ENCODE measurements at places on chromosomes 1 and 21.

DNA sequence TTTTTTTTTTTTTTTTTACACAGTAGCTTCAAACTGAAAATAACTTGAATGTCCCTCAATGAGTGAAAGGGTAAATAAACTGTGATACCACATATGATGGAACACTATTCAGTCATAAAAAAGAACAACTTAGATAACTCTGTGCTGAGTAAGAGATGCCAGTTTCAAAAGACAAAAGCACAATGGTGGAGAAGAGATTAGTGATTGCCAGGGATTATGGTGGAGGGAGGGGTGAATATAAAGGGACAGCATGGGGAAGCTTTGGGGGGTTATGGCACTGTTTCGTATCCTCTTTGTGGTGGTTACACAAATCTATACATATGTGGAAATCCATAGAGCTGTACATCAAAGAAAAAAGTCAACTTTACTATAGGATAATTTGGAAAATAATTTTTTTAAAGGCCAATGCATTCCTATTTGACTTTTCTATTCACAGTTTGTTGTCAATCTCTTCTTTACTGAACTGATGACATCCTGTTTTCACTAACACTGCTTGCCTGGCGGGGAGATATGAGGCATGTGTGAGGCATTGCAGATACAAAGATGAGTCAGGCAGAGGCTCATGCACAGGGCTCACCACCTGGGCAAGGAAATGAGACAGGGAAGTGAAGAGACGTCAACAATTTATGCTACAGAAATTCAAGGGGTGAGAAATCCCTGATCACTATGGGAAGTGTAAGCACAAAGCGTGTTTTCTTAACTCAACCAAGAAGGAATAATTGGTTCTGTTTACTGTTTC is 302.7 kb downstream of the DUSP10 start:
- DNase-seq = no peak

DNA sequence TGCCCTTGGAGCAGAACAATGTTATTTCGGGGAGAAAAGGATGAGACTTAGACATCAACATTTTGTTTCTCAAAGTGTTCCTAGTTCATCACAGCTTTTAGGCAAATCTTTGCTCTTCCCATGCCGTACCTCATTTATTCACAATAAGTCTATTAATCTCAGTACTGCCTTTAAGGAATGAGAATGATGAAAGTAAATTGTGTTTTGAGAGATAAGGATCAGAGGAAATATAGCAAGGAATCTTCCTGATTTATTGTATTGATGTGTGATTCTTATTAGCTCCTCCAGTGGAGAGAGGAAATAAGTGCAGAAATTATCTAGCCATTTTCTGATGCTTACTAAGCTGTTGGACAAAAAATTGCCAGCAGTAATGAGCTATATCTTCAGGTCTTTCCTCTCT is 2.0 kb downstream of the POLR3C start:
- DNase-seq = no peak

- no peak for DNase-seq
Observed at GRCh38 chr1:215731699-215732098, 164.6 kb downstream of the KCTD3 start.

- no peak for DNase-seq
Observed at GRCh38 chr1:34829250-34829649, 30.3 kb downstream of the SMIM12 start.

GRCh38 chr1:102529446-102529845 is 532.7 kb upstream of the OLFM3 start:
- no peak for DNase-seq

DNA sequence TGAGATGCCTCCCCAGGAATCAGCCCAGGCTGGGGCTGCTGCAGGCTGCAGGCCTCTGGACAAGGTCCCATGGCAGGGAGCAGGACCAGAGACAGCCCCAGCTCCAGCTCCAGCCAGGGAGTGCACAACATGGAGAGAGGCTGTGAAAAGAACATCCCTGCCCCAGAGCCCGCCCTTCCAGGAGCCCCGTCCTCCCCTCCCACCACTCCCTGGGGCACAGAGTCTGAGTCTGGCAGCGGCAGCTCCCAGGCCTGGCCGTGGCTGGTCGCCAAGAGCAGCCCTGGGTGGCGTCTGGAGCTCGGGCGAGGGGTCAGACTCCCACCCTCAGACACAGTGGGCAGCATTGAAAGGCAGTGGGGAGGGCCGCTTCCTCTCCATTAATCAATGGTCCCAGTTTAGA is 37.8 kb downstream of the MEGF6 start:
- DNase-seq = no peak

GRCh38 chr1:109902204-109902985 is 8.3 kb upstream of the CSF1 start:
- DNase-seq = no peak

DNA sequence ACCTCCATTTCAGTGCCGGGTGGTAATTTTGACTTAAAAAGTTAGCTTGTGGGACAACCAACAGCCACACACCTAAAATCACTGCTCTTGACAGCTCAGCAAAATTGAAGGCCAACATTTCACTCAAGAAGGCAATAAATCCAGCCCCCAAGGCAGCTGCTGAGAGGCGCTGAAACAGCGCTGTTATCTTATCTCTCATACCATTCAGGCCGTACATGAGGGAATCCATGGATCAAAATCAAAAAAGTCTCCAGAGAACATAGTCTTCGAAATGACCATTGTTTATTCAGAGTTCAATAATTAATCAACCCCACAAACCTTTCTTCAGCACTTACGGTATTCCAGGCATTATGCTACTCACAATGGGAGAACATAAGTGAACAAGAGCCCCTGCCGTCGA is 38.5 kb downstream of the ZBTB18 start:
- DNase-seq = no peak

DNA sequence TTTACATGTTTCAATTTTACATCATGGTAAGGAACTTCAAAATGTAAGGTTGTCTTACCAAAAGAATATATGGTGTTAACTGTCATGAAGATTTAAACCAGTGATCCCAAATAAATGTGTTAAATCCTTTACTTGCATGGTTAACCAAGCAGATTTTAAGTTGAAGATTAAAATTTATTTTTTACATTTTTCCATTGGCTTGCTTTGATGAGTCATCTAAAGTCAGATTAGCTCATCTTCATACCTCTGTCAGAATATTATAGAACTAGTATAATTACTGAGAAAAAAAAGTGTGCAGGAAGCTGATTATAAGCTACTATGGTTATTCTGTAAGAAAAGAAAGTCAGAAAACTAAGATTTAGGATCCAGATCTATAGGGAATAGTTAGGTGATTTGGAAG is 95.3 kb upstream of the DPH5 start:
- no peak for DNase-seq

DNA sequence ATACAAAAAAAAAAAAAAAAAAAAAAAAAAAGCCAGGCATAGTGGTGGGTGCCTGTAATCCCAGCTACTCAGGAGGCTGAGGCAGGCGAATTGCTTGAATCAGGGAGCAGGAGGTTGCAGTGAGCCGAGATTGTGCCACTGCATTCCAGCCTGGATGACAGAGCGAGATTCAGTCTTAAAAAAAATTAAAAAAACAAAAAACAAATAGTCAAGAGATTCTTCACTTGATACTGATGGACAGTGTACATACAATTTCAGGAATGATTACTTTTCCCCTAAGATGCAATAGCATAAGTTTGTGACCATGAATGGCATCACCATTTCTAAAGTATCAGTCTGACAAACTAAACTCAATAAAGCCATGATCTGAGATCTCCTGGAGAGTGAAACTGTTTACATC is 60.8 kb upstream of the IVNS1ABP start:
- DNase-seq = no peak

DNA sequence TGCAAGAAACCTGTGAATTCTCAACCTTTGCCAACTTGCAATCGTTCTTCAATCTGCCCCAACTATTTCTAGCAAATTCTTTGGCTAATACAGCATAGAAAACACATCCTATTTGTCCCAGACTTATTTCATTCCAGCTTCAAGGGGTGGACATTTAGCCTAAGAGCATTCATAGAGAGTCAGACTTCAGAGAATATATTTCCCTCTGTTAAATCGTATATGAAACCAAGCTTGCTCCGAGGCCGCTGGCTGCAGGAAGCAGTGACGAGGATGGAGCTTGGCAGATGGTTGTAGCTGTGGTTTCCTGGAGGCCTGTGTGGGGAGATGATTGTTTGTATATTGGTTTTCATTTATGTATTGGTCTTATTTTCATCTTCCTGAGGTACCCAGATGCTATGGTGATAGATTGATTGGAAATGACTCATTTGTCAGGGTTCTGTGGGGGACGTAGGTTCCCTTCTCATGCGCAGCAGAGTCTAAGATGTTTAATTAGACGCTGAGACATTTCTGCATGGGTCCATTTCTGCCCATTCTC is 26.1 kb downstream of the MAN1C1 start:
- DNase-seq = peak; percentile 38

DNA sequence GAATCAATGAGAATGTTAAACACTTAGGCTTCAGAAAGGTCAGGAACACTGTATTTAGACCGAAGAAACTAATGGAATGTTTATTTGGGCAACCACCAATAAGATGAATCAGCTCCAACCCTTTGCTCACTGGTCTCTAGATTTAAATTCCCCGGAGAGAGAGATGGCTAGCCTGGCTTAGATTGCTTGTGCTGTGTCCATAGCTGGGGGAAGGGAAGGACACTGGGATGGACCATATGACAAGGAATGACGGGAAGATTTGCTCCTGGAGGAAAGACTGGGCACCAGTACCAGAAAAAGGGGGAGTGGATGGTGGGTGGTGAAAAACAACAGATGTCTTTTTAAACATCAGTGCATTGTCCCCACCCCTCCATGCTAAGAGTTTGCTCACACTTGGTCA is 426.6 kb downstream of the DUSP10 start:
- no peak for DNase-seq

DNA sequence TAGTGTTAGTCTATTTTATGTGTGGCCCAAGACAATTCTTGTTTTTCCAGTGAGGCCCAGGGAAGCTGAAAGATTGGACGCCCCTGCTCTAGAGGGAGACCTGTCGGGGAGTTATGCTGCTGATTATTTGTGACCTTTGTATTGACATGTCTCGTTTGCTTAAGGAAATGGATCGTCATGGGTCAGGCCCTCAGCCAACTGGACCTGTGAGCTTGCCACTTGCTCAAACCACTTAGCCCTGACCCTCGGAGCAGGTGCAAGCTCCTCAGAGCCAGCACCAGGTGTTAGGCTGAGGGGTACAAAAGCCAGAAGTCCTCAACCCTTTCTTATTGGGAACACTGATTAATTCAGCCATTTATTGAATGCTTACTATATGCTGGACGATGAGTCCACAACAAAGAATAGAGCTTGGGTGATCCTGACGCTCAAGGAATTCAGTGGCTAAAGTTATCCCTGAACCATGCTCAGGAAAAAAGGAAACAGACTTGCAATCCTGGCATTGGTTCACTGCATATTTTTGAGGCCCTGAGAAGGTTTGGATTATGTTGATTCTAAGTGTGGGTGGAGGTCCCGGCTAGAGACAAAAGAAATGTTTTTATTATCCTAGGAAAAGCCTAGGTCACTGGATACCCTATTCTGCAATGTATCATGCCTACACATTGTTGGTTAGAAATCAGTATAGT is 19.0 kb downstream of the TGFB2 start:
- DNase-seq = no peak

DNA sequence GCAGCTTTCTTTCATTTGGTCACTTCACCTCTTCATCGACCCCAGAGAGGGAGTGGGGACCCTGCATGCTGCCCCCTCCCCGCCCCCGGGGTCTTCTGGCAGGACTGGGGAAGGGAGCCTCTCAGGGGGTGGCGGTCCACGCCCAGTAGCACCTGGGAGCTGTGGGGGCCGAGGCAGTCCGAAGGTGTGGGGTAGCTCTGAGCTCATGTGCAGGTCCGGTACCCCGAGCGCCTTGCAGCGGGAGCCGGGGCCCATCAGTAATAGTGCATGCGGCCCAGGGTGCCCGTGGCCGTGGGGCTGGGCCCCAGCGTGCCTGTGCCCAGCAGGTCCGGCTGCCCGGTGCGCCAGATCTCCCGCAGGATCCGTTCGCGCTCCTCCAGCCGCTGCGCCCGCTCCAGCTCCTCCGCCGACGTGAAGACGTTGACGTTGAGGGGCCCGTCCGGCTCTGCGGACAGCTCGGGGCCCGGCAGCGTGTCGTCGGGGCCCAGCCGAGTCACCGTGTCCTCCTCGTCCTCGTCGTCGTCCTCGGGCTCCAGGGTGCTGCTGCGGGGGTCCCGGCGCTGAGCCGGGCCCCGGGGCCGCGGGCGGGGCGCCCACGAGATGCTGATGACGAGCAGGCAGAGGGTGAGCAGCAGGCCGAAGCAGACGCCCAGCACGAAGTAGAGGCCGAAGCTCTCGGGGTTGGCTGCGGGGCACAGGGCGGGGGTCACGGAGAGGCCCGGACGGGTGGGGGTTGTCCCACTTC is 1.2 kb downstream of the EVA1B start:
- no peak for DNase-seq

DNA sequence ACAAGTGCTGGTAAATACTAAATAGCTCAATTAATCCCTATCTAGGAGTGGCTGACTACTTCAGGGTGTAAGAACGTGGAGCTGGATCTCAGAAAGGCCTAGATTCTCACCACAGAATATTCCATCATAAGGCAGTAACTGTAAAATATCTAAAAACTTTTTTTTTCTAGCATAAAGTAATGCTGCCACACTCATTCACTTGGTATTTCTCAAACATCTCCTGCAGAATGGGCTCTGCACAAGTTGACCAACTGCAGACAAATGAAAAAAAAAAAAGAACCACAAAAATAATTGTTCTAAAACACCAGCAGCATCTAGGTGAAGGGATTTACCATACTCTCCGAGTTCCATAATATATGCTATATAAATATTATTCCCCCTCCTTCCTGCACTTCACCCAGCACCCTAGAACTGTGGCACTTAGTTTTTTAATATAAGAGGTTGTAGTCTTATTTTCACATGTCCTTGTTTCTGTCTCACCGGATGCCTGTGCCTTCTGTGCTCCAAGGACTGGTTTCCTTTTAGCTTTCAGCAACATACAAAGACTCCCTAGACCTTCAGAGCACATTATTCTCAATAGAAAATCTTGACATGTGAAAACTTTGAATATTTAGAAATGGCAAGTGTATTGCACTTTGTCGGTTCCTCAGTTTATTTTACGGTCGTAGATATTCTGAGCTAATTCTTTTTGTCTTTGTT is 8.9 kb downstream of the VSIG8 start:
- no peak for DNase-seq

GRCh38 chr1:197036861-197037260 is 30.2 kb downstream of the F13B start:
- no peak for DNase-seq

- DNase-seq = no peak
Observed at GRCh38 chr1:119652587-119652986, 4.5 kb upstream of the ZNF697 start.

DNA sequence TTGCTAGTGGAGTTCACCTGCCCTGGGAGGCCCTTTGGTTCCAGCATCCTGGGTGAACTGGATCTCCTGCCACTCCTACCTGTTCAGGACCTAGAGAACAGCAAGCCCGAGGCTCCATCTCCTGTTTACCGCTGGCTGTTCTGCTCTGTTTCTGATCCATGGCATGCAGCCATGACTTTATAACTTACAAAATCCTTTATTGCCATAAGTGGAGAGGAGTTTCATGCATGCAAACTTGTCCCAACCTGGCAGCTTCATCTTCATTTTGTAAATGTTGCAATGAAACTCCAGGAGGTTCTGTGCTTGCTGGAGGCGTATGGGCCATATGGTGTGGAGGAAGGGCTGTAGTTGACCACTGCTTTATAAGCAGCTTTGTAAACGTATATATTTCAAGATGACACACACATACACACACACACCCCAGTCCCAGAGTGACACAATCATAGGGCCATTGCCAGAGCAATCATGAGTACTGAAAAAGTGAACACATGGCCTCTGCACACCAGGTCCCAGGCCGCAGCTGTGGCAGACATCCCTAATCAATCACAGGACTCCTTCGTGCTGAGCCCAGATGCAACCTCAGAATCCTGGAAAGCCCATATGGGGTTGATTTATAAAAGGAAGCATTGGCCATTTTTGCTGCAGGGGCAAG is 69.0 kb downstream of the UBIAD1 start:
- DNase-seq = no peak

All from left colon (tissue), 2 donors.